Activated CD8-positive, alpha-beta memory T cell treated with anti-CD3 and anti-CD28 coated beads for 24 hours (primary cell): ENCODE measurements at places on chromosomes 5 and 9.

GRCh38 chr9:20409321-20410092, 212.8 kb downstream of the MLLT3 start:
- DNase-seq: no peak

DNA sequence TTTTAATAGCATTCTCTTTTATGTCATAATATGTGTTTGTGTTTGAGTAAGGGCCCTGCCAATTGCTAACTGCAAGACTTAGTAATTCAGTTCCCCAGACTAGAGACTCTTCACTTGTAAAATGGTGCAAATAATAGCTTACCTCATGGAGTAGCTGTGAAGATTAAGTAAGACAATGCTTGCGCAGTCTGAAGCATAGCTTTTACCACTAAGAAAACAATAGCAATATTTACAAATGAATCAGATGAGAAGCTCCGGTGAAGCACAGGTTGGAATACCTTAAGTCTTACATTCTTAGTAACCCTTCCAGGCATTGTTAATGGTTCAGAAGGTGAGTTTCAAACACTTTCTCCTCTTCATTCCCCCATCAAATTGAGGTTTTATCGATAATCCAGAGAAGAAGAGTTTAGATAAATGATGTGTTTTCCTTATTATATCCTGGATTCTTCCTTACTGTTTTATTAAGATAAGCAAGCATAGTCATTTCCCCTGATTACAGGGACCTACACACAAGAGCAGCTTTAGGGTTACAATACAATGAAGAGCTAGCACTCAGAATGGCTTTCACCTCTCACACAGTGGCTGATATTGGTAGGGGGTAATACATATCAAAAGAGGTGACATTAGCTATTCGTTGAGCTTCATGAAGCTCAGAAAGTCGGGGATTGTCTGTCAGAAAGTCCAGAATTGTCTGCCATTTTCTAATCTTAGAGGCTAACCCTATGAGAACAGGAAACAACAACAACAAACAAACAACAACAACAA, 96.4 kb upstream of the EDIL3 start:
- no peak for DNase-seq

GRCh38 chr9:101683236-101683635, 55.2 kb downstream of the GRIN3A start:
- no peak for DNase-seq

GRCh38 chr5:174832811-174833210, 108.4 kb downstream of the MSX2 start:
- DNase-seq: no peak
